ENCODE measurements at places on chromosomes 1 and 21.

GRCh38 chr1:191582169-191582568 lies 576.1 kb upstream of the RGS18 start:
- peak; percentile 25 for DNase-seq

DNA sequence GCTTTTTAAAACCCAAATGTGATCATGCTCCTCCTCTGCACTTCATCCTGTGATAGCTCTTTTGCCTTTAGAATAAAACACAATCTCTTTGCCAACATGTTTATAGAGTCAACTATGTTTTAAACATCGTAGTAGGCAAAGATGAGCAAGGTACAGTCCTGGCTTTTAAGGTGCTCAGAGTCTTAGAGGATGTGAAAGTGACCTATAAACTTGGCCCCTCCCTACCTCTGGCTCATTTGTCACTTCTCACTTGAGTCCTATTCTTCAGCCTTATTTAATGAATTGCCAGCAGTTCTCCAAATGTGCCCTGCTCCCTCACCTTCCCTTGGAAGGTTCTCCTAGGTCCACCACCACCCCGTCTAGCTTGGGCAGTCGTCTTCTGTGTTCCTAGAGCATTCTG lies 617.0 kb upstream of the NR5A2 start:
- DNase-seq, result no peak

GRCh38 chr21:34715518-34715917 lies 46.7 kb downstream of the CLIC6 start:
- DNase-seq, result no peak

GRCh38 chr1:98143403-98143802 lies 222.6 kb upstream of the DPYD start:
- no peak for DNase-seq

GRCh38 chr1:156894001-156894400 lies 483 bp downstream of the PEAR1 start:
- no peak for DNase-seq

- no peak for DNase-seq
These were observed 258.7 kb downstream of the CAMTA1 start for GRCh38 chr1:7043719-7044535.

- DNase-seq, result no peak
These were observed 21.3 kb upstream of the EFHD2 start for GRCh38 chr1:15388201-15388880.

DNA sequence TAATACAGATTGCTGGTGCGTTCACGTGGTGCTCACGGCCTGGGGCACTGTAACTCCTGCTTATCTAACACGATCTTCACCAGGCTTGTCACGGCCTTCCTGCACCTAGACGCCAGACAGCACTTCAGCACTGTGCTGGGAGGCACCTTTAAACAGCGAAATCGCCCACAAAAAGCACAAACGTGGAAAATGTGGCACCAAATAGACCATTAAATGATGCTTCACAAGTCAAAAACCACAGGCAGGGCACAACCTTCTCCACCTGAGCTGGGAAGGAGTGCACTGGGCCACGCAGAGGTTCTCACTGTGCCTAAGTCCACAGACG lies 20.0 kb downstream of the IBA57 start:
- DNase-seq, result no peak

- no peak for DNase-seq
These were observed 310.1 kb downstream of the USH2A start for GRCh38 chr1:216113181-216113580.

DNA sequence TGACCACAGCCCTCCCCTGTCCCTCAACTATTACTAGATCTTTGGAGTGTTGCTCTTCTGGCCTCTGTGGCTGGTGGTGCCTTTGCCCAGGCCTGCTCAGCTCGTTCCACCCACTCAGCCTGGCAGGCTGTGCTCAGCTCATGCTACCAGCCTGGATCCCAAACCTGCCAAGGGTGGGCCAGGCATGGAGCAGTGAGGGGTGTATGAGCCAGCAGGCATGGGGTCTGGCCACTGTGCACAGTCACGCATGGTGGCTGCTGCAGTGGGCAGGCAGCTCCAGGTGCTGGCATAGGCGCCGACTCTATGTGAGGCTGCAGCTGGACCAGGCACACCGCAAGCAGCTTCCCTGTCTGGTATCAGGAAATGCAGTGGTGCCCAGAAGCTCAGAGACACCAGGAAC lies 449.9 kb downstream of the MATN1 start:
- DNase-seq, result no peak

GRCh38 chr1:110106013-110106941 lies 6.0 kb upstream of the UBL4B start:
- DNase-seq, result peak; percentile 30

- no peak for DNase-seq
These were observed 59.3 kb downstream of the PACC1 start for GRCh38 chr1:212355230-212355969.

GRCh38 chr1:40508375-40509341 lies at the start of gene EXO5:
Gene EXO5 (plus strand): TSS chr1:40508767. CDS start chr1:40514545, 5,778 bp downstream.
- peak; percentile 70 for DNase-seq

DNA sequence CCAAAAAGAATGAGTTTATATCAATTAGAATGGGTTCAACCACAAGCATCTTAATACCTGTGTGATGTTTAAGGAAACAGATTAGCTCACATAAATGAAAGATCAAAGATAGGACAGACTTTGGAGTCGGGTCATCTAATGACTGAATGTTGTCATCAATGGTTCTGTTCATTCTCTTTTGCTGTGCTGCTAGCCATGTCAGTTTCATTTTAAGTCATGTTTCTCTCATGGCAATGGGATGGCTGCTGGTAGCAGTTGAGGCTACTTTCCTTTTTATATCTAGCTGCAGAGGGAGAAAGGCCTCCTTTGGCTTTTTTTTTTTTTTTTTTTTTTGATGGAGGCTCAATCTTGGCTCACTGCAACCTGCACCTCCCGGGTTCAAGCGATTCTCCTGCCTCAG lies 86.9 kb upstream of the SPAG17 start:
- DNase-seq, result no peak

- peak; percentile 88 for DNase-seq
These were observed 7.8 kb upstream of the CALML6 start for GRCh38 chr1:1907098-1907736.

GRCh38 chr1:10225573-10225972 lies 15.2 kb downstream of the KIF1B start:
- DNase-seq, result no peak
